Neural crest cell (in vitro differentiated cells): ENCODE measurements at places on chromosomes 13 and 19.

DNA sequence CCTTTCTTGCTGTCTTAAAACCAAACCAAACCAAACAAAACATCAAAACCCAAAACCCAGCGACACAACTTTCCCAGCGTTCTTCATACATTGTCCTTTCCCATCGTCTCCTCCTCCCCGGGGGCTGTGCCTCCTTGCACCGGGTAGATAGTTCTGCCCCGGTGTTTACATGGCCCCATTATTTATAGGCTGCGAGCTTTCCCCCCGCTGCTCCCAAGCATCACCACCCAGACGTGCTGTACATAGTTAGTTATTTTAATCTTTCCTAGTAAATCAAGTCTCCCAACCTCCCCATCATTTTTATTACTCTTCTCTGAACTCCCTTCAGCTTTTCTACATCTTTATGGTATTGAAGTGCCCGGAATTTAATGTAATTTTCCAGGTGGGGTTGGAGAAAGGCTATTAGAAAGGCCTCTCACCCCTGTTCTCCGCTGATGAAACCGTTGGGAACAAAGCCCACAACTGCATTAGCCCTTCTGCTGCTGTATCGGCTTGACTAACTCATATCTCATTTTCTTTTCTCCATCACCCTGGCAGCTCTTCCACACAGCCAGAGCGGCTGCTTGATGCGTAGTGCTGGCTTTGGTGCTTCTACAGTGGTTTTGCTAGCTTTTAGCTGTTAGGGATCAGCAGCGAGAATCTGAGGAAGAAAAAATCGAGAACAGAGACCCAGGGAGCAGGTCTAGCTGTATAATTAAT, 53.1 kb downstream of the FGF9 start:
- no peak for DNase-seq

DNA sequence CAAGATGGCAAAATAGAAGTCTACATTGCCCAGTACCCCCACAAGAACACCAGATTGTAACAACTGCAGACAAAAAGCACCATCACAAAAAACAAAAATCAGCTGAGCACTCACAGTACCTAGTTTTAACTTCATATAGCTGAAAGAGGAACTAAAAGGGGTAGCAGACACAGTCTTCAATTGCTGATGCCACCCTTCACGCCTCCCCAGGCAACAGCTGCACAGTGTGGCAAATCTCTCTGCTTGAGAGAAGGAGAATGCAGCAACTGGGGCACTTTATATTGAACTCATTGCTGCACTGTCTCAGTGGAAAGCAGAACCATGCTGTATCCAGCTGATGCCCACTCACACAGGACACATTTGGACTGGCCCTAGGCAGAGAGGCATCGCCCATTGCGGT, 2714.5 kb upstream of the PCDH20 start:
- DNase-seq = no peak

DNA sequence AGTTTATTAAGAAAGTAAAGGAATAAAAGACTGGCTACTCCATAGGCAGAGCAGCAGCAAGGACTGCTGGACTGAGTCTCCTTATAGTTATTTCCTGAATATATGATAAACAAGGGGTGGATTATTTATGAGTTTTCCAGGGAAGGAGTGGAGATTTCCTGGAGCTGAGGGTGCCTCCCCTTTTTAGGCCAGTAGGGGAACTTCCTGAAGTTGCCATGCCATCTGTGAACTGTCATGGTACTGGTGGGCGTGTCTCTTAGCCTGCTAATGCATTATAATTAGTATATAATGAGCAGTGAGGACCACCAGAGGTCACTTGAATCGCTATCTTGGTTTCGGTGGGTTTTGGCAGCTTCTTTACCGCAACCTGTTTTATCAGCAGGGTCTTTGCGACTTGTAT, 13.5 kb downstream of the ZSCAN5A start:
- DNase-seq = no peak

DNA sequence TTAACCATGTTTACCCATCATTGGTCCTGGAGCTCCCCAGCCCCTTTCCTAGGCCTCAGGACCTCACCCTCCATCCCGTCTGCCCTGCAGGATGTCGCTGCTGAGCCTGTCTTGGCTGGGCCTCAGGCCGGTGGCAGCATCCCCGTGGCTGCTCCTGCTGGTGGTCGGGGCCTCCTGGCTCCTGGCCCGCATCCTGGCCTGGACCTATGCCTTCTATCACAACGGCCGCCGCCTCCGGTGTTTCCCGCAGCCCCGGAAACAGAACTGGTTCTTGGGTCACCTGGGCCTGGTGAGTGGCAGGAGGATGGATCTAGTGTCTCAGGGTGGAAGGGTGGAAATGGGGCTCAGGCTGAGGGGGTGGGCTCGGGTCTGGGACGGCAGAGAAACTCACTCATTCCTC, 508 bp downstream of the CYP4F8 start:
- no peak for DNase-seq

GRCh38 chr19:49438261-49438660, 3.1 kb downstream of the SLC17A7 start:
- DNase-seq = no peak

GRCh38 chr13:93409816-93410215, 183.2 kb downstream of the GPC6 start:
- DNase-seq = no peak

- DNase-seq = no peak
Observed at GRCh38 chr13:35926859-35927530, 204.2 kb downstream of the DCLK1 start.

DNA sequence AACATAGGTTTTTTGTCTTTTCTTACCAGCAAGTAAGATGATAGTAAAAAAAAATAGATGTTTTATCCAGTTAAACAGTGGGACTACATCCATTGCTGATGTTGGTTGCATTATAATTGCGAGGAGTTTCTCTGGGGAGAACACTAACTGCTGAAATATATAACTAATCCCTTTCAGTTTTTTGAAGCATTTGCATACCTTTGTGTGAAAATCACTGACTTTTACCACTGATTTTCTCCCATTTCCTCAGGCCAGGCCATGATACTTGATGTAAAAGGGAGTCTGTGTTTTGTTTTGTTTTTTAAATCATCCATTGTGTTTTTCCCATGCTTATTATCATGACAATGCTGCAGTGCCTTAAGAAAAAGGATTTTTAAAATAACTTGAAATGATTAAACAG, 699.5 kb downstream of the PCDH9 start:
- no peak for DNase-seq

- DNase-seq = no peak
Observed at GRCh38 chr13:28000567-28000966, 12.1 kb upstream of the URAD start.

DNA sequence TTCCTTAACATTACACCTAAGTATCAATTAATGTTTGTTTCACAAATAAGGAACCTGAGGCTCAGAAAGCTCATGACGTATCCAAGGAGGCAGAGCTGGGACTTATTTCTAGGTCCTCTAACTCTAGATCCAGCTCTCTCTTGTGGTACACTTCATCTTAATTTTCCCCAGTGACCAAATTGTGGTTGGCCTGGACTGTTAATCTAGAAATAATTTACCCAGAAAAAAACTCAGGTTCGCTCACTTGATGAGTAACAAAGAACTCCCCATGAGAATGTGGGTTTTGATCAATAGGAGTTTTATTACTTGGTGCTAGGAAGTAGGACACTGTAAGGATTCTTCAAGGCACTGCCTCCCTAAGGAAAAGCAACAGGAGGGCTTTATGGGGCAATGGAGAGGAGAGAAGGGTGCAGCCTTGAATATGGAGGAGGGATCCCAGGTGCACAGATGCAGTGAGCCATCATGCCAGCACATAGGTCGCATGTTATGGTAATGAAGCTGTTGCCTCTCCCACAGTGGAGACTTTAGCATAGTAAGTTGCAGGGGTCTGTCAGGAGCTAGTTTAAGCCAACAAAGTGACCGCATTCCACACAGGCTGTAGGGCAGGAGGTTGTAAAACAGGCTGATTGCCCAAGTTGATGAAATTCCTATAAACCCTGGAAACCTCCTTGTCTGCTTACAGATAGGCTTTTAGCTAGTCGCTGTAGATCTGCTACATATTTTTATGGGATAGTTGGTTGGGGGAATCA, 14.7 kb downstream of the RAP2A start:
- no peak for DNase-seq
